Breast epithelium (tissue), 4 donors: ENCODE measurements at places on chromosomes 5 and 9.

DNA sequence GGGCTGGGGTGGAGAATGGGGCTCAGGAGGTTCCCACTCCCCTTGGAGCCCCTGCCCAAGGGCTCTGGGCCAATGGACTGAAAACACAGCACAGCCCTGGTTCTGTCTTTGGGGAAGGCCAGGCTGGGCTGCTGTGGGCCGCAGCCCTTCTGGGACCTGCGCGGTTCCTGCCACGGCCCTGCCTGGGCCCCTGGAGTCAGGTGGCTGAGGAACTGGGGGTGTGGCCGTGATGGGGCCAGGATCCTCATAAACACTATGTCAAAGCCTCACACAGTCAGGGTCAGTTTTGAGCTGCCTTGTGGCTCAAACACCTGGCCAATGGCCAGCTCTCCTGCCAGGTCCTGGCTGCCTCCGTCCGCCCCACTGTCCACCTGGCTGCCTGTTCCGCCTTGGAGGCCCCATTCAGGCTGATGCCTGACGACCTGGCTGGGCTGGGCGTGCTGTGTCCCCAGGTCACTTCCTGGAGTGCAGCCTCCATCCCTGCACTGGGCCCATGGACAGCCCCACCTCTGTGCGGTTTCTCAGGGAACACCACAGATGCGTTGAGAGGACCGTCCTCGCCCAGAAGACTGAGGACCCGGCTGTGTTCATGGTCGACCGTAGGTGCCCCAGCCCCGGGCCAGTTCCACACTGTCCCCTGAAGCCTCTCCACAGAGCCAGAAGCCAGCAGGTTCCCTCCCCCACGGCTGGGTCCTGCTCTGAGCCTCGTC is 27.5 kb downstream of the PAEP start:
- no peak for DNase-seq

DNA sequence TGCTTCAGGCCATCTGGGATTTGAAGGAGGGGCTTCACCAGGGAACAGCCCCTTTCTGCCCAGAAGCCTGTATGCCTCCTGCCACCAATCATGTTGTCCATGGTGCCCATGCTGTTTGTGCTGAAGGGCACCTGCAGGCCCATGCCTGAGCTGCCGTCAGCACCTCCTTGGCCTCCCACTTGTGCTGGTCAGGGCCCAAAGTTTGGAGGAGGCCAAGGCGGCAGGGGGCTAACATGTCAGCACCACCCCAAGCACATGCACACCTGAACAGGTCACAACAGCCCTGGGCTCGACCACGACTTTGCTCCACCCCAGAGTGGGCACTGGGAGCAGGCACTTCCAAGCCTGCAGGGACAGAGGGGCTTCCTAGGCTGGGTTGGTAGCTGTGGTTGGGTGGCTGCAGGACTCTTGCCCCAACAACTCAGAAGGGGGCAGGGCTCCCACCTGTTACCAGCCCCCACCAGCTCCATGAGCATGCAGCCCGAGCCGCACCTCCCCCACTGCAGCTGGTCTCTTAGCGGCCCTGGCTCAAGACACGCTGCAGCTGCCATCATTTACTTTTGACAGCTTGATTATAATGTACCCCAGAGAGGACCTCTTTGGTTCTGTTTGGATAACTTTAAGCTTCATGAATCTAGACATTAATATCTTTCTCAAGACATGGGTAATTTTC is 19.8 kb upstream of the NFIL3 start:
- DNase-seq: no peak

DNA sequence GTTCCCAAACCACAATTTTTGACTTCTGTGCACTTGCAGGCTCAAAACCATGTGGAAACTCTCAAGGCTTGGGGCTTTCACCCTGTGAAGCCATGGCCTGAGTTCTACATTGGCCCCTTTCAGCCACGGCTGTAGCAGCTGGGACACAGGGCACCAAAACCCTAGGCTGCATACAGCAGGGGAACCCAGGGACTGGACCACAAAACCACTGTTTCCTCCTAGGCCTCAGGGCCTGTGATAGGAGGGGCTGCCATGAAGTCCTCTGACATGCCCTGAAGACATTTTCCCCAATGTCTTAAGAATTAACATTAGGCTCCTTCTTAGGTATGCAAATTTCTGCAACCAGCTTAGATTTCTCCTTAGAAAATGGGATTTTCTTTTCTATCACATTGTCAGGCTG is 312.1 kb upstream of the TUSC1 start:
- DNase-seq: no peak

DNA sequence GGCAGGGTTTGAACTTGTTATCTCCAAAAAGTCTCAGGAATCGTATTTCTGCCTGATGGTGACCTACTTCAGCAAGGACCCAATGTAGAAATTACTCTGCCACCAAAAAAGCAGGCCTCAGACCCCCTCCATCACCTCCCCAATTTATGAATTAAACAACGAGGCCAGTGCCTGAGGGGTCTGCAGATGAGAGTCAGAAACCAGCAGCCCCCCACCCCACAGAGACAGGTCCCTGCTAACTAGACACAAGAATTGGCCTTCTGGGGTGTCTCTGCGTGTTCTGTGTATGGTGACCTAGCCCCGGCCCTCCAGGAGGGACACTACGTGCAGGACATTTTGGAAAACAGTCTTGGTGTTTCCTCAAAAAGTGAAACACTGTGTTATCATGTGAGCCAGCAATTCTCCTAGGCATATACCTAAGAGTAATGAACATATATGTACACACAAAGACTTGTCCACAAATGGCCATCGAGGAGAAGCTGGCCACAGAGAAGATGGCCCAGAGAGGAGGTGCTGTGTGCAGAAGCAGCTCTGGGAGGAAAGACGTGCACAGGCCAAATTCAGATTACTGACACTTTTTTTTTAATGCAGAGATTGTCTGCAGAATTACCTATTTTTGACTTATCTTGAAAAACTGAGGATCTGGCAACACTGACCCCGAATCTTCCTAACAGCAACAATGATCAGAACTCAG is 93.8 kb downstream of the ADAMTS2 start:
- no peak for DNase-seq

GRCh38 chr9:137978262-137978714 is 100.7 kb downstream of the CACNA1B start:
- no peak for DNase-seq

DNA sequence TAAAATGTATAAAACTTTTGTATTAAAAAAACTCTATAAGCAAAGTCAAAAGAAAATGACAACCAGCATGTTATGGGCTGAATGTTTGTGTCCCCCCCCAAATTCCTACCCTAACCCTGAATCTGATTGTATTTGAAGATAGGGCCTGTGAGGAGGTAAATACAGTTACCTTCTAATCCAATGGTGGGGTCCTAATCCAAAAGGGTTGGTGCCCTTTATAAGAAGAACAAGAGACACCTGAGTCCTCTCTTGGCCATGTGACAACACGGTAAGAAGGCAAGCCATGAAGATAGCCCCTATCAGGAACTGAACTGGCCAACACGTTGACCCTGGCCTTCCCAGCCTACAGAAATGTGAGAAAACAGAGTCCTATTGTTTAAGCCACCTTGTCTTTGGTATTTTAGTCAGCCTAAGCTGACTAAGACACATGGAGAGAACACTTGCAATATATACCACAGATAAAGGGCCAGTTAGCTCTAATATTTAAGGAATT is 49.7 kb upstream of the AKNA start:
- DNase-seq: no peak

- DNase-seq: peak; percentile 93
Observed at GRCh38 chr5:172733131-172733973, 37.6 kb downstream of the DUSP1 start.
